ENCODE measurements at places on chromosomes 7 and 10.

DNA sequence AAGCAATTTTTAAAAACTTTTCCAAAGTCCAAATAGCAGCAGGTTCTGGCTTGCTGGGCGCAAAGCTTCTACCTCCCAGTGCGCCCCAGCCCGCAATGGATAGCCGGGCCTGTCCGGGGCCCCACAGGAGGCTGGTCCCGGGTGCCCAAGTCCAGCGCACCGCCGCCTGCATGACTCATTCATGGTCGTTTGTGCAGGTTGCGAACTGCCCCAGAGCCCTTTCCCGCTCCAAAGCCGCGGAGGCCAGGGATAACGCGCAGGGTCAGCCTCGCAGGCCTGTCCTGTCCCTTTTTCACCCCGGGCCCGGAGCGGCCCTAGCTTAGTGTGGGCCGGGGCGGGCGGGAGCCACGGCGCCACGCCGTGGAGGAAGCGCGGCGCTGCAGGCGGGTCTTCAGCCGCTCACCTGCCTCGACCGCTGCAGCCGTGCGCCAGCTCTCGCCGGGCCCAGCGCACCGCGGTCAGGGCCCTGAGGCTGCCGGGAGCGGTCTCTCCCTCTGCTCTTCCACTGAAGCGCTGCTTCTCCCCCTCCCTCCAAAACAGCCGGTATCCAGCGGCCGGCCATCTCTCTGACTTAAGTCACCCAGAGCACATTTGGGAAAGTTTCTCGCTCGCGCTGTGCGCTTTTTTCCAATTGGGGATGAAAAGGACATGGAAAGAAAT is 1.7 kb upstream of the EGR2 start:
- DNase-seq = no peak

DNA sequence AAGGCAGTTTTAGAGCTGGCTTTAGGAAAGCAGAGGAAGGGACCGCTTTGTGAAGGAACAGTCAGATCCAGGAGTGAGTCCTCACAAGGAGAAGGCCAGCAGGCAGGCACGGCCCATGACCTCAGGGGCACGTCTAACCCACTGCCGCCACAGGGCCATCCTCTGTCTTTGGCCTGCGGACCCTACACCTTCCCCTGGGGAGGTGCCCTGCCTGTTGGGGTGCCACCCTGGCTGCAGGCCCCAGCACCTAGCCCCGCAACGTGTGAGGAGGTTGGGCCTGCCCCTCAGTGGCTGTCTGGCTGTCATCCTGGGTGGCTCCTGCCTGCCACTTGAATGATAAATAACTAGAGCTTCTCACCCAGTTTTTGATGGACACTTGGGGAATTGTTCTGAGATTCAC is 31.0 kb upstream of the TRIM8 start:
- DNase-seq = no peak

DNA sequence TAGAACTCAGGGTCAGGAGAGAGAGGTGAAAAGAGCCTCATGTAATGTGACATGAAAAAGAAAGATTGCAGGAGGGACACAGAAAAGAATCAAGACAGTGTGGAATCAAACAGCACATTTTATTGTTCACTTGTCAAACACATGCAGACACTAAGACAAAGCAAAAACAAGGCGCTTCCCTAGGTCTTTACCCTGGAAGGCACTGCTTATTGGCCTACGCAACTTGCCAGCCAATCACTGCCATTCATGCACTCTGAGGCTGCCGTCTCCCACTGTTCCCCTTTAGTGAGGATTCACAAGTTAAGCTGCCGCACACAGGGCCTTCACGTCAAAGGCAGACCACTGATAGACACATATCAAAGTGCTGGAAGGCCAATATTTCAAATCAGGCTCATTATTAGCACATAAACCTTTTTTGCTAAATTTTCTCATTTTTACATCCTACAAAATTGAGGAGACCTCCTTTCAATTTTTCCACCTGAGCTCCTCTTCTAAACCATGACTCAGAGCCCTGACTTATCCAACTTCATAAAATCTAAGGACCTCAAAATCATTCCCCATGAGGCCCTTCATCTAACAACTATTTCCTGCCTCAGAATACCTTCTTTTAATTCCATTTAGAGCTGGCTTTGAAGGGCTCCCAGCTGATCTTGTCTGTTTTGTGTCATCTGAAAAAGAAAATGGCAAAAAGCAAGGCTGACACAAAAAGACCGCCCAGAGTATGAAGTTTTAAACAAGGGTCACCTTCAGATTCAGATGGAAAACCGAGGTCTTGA is 149.4 kb downstream of the CHCHD3 start:
- no peak for DNase-seq

GRCh38 chr10:84173501-84173929 is at the start of gene GPR15LG:
Gene GPR15LG, plus strand, starts transcription at chr10:84173801. Its CDS starts 51 bp downstream, at chr10:84173852.
- no peak for DNase-seq

DNA sequence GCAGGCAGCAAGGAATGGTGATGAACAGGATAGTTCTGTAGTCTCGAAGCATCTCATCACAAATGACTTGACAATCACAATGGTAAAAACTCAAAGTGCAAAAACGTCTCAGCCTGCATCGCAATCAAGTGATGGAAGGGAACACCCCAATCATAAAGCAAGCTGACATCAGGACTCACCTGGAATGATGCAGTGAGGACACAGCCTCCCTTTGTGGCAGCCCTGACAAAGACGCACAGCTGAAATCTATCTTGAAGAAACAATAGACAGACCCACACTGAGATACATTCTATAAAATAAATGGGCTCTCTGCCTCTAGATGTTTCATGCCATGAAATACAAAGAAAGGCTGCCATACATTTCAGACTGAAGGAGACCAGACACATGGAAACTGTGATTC is 748.0 kb upstream of the IGFBP3 start:
- no peak for DNase-seq

GRCh38 chr7:159099711-159100231 is 44.9 kb downstream of the VIPR2 start:
- no peak for DNase-seq

- no peak for DNase-seq
Observed at GRCh38 chr10:43680035-43680434, 31.4 kb upstream of the ZNF32 start.

- no peak for DNase-seq
Observed at GRCh38 chr7:26668821-26669220, 195.6 kb downstream of the SKAP2 start.

GRCh38 chr10:118818621-118819221 is 64.0 kb upstream of the CACUL1 start:
- no peak for DNase-seq

DNA sequence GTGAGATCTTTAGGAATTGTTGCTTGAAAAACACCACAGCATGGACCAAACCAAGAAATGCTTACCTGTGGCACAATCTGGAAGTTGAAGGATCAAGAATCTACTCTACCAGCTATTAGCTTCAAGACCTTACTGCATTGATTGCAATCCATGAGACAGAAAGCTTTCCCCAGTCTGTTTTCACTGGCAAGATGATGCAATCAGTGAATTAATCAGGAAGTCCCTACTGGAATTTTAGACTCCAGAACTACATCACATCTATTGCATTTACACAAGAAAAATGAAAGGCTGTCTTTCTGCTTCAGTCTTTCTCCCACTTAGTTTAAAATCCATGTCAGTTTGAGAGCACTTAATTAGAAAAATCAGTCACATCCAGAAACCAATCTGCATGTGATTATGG is 191.7 kb downstream of the TFEC start:
- DNase-seq = no peak

- DNase-seq = no peak
Observed at GRCh38 chr7:128352153-128352537, 8.4 kb upstream of the RBM28 start.

DNA sequence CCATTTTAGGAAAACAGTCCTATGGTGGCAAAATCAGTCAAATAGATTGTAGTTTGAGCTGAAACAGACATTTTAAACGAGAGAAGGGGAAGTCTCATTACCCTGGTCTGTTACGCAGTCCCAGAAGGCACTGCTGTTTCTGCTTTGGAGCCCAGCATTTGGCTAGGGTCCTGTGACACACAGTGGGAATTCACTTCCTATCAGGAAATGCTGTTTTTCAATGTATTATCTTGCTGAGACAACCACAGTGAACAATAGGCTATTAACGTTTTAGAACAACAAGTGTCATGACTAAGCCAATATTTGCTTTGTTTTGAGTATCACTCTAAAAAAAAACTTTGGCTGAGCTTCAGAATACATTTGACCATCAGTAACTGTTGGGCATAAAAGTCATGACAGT is 74.1 kb downstream of the ADD3 start:
- DNase-seq = no peak

GRCh38 chr10:117239051-117239450 is 1.9 kb upstream of the SLC18A2 start:
- no peak for DNase-seq

DNA sequence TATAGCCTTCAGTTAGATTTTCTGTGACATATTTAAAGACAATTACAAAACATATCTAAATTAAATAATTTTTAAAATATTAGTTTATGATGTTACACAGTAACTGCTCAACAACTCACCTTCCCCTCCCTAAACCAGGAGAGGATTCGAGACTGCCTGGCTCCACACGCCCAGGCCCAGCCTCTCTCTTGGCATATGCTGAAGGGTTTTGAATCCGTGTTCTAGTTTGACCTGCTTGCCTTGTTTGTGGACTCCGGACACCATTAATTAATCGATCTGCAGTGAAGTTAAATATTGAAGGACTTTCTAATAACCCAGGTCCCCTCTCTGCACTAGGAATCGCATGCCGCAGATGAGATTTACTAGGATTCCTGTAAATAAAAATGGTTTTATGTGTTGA is 106.6 kb downstream of the LARP4B start:
- DNase-seq = no peak

DNA sequence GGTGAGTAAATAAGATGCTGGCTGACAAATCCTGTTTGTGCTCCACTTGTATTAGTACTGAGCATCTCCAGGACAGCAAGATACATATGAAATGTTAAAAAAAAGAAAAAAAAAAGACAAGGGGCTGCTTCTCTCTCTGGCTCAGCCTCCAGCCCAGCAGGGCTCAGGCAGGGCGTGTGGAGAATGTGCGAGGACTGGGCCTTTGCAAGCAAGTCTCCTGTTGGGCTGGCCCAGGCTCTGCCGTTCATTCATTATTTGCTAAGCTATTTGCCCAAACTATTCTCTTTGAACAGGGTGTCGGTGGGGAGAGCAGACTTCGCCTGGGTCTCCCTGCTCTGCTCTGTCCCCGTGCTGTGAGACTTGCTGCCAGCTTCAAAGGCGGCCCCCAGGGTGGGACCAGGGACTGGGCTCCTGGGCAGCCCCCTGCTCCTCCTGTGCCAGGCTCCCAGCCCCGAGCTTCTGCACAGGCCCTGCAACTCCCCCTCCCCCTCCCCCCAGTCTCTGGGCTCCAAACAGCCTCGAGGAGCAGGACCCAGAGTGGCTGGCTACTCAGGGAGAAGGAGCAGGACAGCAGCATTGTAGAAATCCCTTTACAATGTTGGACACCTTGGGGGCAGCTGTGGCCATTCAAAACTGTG is 25.6 kb upstream of the MGMT start:
- no peak for DNase-seq

GRCh38 chr10:107971411-107971810 is 806.9 kb upstream of the SORCS1 start:
- DNase-seq = no peak

DNA sequence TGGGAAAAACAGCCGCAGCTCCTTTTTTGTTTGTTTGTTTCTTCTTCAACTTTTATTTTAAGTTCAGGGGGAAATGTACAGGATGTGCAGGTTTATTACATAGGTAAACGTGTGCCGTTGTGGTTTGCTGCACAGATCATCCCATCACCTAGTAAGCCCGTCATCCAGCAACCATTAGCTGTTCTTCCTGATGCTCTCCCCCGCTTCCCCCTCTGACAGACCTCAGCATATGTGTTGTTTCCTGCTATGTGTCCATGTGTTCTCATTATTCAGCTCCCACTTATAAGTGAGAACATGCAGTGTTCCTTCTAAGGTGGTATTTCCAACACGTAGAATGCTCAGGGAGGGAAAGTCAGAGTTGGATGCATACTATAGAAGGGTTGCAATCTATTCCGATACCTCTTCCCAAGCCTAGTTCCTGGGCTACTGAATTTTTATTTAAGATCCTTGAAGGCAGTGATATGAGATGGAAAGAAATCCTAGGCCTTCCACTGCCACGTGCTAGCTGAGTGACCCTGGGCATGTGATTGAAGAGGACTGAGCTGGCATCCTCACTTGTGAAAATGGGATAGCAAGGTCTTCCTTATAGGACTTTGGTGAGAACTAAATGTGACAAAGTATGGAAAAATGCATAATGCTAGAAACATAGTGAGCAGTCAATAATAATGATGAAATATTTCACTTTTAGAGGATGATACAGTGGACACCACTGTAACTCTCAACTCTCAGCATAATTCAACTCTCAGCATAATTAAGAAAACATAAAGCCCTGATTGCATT is 278.5 kb downstream of the REEP3 start:
- DNase-seq = no peak

DNA sequence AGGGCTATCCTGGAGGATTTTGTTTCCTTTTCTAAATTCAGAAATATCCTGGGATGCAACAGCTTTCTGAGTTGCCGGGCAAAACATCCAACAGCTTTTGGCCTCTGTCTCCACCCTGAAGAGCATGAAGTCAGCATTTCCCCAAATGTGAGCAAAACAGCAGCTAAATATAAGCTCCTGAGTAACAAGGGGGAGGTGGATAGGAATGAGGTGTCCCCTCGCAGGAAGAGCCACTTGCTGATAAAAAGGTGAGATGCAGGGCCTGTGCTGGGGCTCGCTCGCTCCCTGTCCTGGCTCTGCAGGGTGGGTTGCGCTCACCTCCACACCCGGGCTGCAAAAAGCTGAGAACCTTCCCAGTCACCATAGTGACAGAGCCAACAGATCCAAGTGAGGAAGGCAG is 264.3 kb downstream of the ZEB1 start:
- no peak for DNase-seq

DNA sequence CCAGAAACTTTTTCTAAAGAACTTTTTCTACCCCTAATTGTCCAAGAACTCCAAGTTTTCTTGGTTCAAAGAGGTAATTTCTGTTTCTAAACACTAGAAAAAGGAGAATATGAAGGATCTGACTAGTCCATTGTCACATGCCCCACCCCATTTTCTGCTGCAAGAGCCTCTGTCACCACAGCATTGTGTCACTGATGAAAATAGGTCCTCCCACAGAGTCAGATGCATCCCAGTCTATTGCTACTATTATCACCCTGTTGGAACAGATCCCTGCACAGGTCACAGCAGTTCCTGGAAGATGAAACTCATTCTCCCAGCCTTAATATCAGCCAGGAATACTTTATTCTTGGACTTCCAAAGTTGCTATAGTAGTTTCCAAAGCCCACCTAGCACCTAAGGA is 7.5 kb upstream of the CFTR start:
- DNase-seq = no peak

DNA sequence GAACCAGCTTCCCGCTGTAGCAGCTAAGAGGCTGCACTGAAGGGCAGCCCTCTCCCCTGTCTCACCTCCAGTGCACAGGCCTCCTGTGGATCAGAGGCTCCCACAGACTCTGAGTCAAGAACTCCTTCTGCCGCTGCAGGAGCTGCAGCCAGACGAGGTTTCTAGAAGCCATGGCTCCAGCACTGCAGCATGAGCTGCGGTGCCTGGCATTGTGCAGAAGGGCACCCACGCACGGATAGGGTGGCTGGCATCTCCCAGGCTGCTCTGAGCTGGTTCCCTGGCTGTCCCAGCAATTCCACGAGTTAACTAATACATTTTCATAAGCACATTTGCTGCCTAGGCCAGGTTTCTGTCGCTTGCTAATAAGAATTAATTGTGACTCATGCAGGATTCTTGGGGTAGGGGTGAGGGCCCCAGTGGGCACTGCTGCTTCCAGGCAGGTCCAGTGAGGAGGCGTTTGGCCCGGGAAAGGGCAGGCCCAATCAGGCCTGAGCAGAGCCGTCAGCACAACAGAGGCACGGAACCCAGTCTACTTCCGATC is 594.2 kb downstream of the DNAJB6 start:
- no peak for DNase-seq

GRCh38 chr10:70940834-70941568 is 52.6 kb upstream of the PCBD1 start:
- DNase-seq = no peak

GRCh38 chr10:77401683-77402082 is 235.9 kb downstream of the KCNMA1 start:
- DNase-seq = no peak
